AG04450 (cell line): ENCODE measurements at places on chromosomes 3 and 15.

GRCh38 chr15:33330931-33331330 is 20.2 kb downstream of the RYR3 start:
- DNase-seq, result no peak

DNA sequence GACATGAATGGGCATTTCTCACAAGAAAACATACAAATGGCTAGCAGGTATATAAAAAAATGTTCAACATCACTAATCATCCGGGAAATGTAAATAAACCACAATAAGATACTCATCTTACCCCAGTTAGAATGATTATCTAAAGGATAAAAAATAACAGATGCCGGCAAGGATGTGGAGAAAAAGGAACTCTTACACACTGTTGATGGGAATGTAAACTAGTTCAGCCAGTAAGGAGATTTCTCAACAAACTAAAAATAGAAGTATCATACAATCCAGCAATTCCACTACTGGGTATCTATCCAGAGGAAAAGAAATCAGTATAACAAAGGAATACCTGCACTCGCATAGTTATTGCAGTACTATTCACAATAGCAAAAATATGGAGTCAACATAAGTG is 124.2 kb downstream of the SATB1 start:
- no peak for DNase-seq

GRCh38 chr15:80163897-80164296 is 11.1 kb downstream of the FAH start:
- DNase-seq, result no peak

GRCh38 chr3:178966299-178967176 is 105.1 kb downstream of the ZMAT3 start:
- no peak for DNase-seq
